ENCODE measurements at places on chromosomes 1 and 21. TPM values are rescaled to one million over a fixed set of nuclear protein-coding genes. Genes with fewer than 3 reads are reported as not detected.

DNA sequence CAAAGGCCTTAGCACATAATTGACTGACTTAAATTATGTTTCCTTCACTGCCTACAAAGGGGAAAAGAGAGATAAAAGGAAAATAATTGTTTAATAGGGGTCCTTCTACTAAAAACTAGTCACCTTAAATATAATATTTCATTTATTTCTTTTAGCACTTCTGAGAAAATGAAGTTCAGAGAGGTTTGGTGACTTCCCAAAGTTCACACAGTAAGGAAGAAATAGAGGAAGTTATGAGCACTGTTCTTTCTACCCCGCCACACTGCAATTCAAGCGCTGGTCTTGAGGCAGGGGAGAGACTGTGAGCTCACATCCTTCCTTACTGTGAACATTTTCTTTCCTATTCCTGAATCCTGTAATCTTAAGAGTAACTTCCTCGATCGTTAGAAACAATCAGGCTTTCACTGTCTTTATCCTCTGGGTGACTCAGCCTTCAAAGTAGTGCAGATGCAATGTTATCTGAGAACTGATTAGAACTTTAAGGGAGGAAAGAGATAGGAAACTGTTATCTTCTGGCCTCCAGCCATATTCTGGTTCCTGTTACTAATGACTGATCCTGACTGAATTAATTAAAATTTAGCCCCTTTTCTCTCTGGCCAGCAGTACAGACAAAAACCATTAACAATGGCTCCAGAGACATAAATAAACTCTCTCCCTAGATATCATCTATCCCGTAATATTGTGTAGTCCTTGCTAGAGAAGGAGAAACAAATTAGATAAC, 6.8 kb downstream of the RGS5 start:
- no peak for DNase-seq

DNA sequence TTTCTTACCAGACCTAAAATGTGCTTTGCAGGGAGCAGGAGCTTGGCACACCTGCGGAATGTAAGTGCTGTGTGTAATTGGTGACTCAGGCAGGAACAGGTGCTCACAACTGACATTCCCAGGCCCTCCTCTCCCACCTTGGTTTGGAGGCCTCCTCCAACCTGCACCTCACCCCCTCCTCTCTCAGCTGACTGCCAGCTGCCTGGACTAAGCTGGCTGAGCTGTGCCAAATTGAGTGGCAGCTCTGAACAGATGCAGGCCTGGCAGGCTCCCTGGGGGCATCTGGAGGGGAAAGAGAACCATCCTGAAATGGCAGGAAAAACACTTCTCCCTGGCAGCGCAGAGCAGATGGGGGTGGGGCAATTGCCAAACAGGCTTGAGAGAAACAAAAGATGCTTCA, 91.7 kb upstream of the PGBD5 start:
- peak; percentile 42 for DNase-seq

ZYG11A gene
- not detected for total RNA-seq

GRCh38 chr1:21865943-21866706, 54.1 kb downstream of the LDLRAD2 start:
- no peak for DNase-seq

DNA sequence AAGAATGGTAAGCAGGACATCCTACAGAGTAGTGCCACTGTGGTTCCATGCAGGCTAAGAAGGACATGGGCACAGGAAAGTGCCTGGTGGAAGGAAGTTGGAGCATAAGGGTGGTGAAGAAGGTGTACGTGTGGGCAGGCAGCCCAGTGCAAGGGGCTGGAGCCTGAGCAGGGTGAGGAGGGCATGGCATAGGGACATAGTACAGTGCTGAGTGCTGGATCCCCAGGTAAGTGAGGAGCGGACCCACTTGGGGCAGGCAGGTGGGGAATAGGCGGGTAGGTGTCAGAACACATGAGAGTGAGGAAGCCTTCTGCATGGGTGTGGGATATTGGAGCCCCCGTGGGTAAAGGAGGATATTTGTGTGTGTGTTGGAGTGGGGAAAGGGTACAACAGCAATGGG, 15.7 kb upstream of the LRRC53 start:
- no peak for DNase-seq

All from left ventricle myocardium superior (tissue), 1 donor.